ENCODE measurements at places on chromosomes 7 and 10.

DNA sequence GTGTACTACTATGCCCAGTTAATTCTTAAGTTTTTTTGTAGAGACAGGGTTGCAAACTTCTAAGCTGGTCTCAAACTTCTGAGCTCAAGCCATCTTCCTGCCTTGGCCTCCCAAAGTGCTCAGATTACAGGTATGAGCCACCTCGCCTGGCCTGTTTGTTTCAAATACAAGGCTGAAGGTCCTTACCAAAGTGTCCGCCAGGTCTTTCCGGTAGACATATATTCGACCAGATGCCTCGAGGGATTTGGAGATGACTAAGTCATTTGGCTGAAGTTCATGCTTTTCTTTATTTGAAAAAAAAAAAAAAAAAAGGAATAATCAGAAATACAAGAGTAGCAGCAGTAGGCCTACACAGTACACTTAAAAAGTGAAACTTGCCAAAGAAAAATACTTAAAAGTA is 204.5 kb upstream of the CDCA7L start:
- no peak for DNase-seq

- no peak for DNase-seq
Measured at GRCh38 chr7:140774371-140774770, 77.9 kb downstream of the NDUFB2 start.

- DNase-seq = no peak
Measured at GRCh38 chr7:96718107-96719003, 8.7 kb upstream of the SEM1 start.

- DNase-seq = no peak
Measured at GRCh38 chr10:4825868-4826791, at the start of gene AKR1E2. Gene AKR1E2, plus strand, starts transcription at chr10:4826207. Its CDS starts 118 bp downstream, at chr10:4826325.

DNA sequence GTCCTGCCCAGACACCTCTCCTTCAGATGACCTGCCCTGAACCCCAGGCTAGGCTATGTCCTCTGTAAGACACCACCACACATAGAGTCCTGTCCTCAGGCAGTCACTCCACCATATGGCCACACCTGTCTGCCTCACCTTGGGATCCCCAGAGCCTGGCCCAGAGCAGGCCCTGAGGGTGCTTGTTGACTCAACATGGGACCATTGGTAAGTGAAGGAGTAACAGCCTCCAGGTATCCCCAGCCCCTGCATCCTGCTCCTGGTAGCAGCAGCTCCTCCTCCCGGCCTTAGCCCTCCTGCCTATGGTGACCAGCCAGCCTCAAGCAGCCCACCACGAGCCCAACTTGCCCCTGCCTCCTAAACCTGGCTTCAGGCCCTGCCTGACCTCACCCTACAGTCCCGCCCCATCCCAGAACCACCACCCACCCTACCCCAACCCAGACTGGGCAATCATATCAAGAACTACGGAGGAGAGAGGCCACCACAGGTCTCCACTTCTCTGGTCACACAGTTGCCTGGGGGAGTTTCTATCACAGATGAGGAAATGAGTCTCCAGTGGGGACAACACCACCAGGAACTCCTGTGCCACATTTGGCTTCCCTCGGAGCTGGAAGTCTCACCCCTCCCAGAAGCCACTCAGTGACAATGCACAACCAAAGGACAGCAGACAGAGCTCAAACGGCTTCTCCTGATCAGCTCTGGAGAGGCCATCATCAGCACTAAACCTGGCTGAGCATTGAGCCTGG is 136.6 kb downstream of the GRID1 start:
- DNase-seq = no peak

DNA sequence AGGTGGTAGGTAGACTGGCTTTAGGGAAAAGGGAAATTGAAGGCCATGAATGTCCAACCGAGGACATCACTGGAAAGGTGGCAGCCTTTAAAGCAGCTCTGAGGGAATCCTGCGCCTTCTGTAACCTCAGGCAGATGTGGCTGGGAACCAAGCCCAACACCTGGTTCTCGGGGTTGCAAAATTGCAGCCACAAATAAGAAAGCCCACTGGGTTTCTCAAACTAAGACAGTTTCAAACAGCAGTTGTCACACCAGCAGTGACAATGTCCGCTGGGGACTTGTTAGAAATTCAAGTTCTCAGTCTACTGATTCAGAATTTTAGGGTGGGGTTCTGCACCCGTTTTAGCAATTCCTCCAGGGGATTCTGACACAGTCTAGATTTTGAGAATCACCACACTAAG is 42.7 kb upstream of the STEAP1B start:
- no peak for DNase-seq

DNA sequence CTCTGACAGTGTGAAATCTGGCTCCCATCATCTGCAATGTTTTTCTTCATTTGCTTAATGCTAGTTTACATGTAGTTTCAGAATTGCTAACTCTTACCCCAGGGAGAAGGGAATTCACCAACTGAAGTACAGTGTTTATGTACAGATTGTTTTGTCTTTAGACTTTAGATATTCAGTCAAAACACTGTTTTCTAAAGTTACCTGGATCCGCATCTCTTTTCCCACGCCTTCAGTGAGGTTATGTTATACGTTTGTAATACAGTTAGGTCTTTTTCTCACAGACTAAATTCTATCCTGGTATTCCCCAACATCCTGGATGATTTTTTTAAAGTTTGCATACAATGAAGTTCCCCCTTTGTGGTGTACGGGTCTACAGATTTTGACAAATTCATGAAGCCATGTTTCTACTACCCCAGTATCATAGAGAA is 3.2 kb upstream of the LYZL1 start:
- DNase-seq = no peak

- DNase-seq = no peak
Measured at GRCh38 chr7:80107278-80107677, 27.4 kb upstream of the GNAI1 start.

- DNase-seq = no peak
Measured at GRCh38 chr7:14931511-14932215, 29.1 kb upstream of the DGKB start.

DNA sequence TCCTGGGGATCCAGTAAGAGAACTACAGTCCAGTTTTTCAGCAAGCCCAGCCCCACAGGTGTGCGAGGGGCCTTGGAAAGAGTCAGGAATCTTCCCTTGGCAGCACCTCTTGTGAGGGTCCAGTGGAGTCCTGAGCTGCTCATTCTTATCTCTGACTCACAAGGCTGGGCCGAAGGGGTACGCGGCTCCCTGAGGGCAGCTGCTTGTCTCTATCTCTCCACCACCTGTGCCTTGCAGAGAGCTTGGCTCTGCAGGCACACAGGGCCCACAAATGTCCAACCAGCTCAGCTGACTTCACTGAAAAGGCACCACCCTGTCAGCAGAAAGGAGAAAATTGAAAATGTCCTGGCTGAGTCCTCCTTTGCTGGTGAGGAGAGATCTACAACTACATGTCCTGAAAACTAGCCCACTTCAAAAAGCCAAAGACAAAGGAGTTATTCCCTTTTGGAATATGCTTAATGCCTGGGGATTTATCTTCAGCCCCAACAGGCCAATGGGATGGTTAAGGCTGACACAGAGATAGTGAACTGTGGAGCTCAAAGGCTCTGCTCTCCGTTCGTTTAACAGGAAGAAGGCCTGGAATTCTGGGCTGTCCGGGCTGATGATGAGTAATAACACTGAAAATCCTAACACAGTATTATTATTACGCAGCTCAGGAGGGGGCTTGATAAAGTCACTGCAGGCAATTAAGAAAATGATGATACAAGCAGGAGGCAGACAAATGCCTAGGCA is 23.4 kb downstream of the UROS start:
- no peak for DNase-seq

GRCh38 chr7:98802781-98803110 is 67.1 kb downstream of the TMEM130 start:
- no peak for DNase-seq

DNA sequence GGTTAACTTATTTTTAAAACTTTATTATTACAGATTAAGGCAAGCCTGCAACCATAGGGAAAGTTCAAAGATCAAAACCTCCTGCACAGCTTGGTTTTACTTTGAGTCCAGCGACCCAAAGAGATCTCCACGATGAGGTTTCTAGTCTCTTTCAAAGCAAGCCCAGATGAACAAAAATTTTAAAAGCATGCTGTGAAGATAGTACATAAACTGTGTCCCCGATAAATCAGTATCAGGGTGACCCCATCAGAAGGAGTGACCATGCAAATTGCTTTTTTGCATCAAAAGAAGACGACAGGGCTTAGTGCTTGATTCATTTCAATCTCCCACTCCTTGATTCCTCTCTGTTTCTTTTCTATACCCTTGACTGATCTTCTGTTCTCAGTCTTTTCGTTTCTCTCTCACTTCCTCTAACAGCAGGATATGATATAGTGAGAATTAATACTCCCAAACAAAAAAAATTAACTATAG is 16.0 kb upstream of the DNTT start:
- DNase-seq = no peak

GRCh38 chr7:88540012-88540411 is 219.5 kb upstream of the ZNF804B start:
- no peak for DNase-seq

GRCh38 chr10:54060572-54060971 is 740.5 kb downstream of the PCDH15 start:
- no peak for DNase-seq

DNA sequence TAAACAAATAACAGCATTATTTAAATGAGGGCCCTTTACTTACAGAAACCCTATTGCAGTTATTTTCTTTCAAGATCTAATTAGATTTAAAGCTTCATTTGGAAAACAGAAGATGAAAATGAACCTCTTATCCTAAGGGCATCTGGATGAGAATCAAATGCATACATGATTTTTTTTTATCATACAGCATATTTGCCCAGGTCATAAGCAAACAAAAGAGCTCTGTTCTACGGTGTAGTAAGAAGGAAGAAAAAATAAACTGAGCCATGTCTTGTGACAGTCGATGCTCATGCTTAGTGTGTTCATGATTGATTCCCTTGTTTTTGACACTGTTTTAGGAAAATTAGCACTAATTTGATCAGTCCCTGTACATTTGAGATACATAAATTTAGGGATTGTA is 202.6 kb upstream of the RNF32 start:
- DNase-seq = no peak

DNA sequence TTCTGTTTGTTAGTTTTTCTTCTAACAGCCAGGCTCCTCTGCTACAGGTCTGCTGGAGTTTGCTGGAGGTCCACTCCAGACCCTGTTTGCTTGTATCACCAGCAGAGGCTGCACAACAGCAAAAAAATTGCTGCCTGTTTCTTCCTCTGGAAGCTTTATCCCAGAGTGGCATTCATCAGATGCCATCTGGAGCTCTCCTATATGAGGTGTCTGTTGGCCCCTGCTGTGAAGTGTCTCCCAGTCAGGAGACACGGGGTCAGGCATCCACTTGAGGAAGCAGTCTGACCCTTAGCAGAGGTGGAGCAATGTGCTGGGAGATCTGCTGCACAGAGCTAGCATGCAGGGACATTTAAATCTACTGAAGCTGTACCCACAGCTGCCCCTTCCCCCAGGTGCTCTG is 26.7 kb upstream of the CROT start:
- DNase-seq = no peak

GRCh38 chr7:81393018-81393417 is 376.8 kb downstream of the HGF start:
- DNase-seq = no peak

- no peak for DNase-seq
Measured at GRCh38 chr7:155336812-155337602, 39.3 kb downstream of the INSIG1 start.

- no peak for DNase-seq
Measured at GRCh38 chr10:5317547-5318107, 47.1 kb upstream of the UCN3 start.

- no peak for DNase-seq
Measured at GRCh38 chr7:27399791-27400567, 157.4 kb downstream of the EVX1 start.

DNA sequence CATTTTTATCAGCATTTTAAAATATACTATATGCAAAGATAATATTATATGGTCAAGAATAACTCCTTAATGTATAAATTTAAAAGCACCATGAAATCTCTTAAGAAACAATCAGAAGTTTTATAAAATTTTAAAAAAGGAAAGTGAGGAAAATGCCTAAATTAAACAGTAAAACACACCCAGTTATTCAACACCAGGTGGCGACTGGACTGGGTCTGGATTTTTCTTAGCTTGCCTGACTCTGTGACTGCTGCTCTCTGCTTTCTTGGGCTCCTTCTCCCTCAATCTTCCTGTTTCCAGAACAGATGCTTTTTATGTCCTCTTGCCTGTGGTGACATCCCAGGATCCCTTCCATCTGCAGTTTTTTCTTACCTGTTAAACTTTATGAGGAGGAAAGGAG is 200.3 kb downstream of the BICC1 start:
- DNase-seq = no peak

- no peak for DNase-seq
Measured at GRCh38 chr7:4269086-4269485, 413.0 kb upstream of the FOXK1 start.

GRCh38 chr7:101562531-101563197 is 66.4 kb downstream of the MYL10 start:
- DNase-seq = no peak

GRCh38 chr10:69562731-69563254 is 10.4 kb downstream of the NEUROG3 start:
- DNase-seq = no peak

GRCh38 chr10:7788639-7789286 is 786 bp downstream of the ATP5F1C start:
- DNase-seq = no peak

GRCh38 chr7:33157311-33157710 is 27.9 kb downstream of the BBS9 start:
- no peak for DNase-seq

- no peak for DNase-seq
Measured at GRCh38 chr7:106562711-106563366, 98.1 kb downstream of the CCDC71L start.

- DNase-seq = no peak
Measured at GRCh38 chr10:43206391-43207235, 60.3 kb downstream of the RASGEF1A start.

GRCh38 chr10:105328503-105329133 is 687.5 kb downstream of the SORCS3 start:
- DNase-seq = no peak

DNA sequence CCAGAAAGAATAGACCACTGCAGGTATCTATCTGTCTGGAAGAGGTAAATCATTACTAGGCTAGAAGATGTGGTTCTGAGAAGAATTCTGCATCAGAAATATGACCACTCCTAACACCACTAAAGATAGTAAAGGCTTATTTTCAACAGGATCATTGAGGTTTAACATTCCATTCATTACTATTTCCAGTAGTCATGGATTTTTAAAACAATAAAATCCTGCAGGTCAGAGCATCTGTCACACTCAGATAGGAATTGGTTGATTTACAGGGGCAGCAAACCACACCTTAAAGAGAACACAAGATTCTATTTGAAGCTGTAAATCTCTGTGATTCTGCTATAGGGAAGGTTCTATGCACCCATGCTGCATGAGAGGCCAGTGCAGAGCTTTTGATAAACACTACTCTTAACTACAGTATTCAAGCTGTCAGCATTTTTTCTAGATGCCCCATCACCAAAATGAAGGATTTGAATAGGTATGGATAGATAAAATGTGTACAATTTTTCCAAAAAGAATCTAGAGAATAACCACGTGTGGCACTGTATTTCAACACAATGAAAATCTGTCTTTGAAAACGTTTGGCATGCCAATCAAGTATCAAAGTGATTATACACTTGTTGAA is 14.6 kb downstream of the LRRC17 start:
- no peak for DNase-seq

- no peak for DNase-seq
Measured at GRCh38 chr10:29635711-29636144, 957 bp upstream of the SVIL start.
